Fibroblast of the conjunctiva (primary cell): ENCODE measurements at places on chromosomes 7 and 10.

DNA sequence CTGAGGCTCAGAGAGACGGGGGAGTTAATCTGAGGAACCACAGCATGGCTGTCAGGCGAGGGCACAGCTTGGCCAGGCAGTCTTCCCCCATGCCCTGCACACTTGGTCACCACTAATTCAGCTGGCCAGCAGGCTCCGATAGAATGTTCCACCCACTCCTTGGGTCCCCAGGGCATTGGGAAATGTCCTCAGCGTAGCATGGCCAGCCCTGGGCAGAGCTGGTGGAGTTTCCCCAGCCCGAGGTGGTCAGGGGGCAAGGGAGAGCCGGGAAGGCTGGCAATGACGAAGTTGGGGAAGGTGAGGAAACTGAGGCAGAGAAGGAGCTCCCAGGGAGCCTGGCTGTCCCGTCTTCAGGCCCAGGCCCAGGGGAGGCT lies 12.1 kb upstream of the GRIFIN start:
- DNase-seq, result no peak

GRCh38 chr7:99133766-99134564 lies 9.9 kb downstream of the SMURF1 start:
- DNase-seq, result no peak

DNA sequence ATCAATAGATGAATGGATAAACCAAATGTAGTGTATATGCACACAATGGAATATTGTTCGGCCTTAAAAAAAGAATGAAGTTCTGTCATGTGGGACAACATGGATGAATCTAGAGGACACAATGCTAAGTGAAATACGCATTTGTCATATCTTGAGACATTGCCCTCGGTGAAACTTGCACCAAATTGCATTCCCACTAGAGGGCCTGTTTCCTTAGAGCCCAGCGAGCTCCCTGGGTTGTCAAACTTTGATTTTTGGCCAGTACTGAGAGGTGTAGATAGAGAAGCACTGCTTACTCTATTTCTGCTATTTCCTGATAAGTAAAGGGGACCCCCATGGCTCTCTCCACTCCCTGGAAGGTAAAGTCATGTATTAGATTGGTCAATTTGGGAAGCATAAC lies 157.1 kb downstream of the GPAM start:
- no peak for DNase-seq

- DNase-seq, result no peak
Observed at GRCh38 chr7:3229904-3230470, 71.1 kb upstream of the SDK1 start.

DNA sequence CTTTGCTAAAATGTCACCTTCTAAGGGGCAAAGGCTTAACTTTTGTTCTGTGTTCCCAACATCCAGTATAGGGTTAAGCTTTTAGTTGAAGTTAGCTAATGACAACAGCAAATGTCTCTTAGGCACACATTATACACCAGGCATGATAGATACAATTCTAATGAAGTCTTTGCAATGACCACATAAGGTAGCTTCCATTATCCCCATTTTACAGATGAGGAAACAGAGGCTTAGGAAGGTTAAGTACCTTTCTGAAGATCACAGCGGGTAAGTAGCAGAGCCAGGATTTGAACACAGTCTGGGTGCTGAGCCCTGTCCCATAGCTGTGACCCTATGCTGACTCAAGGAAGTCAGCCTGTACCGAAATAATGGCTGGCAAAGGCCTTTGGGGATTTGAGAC lies 1.9 kb downstream of the BUD31 start:
- DNase-seq, result no peak

DNA sequence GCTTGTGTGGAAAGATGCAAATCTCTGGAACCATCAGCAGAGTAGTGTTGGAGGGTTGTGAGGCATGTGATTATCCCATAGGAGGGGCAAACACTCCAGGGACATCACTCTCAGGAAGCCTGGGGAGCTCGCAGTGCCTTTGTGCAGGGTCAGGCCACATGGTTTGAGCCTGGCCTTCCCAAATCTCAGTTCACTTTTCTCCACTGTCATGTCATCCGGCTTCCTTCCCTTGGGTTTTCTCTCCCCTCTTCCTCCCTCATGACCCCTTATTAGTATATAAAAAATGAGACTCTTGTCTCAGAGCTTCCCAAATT lies 20.4 kb downstream of the TSPAN14 start:
- no peak for DNase-seq

DNA sequence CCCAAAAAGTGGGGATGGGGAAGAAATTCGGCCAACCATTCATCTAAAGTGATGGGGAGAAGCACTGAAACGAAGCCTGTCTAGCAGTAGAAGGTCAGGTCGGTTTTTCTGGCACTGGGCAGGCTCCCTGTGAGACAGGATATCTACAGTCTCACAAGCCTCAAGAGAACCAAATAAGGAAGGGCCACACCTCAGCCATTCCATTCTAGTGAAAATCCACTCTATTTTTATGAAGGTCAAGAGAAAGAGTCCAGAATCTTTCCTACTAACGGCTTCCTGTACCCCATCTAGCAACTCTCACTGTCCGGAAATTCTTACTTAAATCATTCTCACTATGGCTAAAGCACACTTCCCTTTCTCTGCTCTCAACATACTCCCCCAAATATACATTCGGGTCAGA lies 267.1 kb downstream of the PRPF18 start:
- DNase-seq, result no peak

GRCh38 chr10:130799532-130799931 lies 512.0 kb downstream of the TCERG1L start:
- no peak for DNase-seq

GRCh38 chr10:3528823-3529403 lies 256.1 kb downstream of the KLF6 start:
- no peak for DNase-seq

GRCh38 chr7:47636433-47637175 lies 54.7 kb upstream of the TNS3 start:
- DNase-seq, result no peak

GRCh38 chr10:3500408-3500856 lies 284.6 kb downstream of the KLF6 start:
- DNase-seq, result peak; percentile 89

DNA sequence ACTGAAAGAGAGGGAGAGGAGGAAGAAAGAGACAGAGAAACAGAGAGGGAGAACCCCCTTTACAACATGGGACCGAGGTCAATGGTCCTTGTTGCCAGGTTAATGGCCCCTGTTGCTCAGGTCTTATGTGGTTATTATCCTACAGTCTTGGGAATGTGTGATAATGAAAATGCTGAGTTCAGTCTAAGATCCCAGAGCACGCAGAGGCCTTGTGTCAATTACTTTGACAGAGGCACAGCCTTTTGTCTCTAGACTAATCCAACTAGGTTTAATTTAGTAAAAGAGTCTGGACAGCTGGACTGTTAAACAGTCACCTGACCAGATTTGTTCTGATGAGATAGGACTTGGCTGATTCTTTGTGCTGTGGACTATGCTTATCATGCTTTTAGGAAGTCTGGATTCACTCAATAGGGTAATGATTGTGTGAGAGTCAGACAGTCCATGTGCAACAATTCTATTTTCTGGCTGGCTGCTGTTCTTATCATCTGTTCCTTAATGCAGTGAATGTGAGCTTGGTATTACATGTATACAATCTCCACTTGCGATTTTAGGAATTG lies 157.4 kb upstream of the MAGI2 start:
- DNase-seq, result no peak

- DNase-seq, result no peak
Observed at GRCh38 chr7:100400656-100401055, 27.4 kb downstream of the PILRA start.

DNA sequence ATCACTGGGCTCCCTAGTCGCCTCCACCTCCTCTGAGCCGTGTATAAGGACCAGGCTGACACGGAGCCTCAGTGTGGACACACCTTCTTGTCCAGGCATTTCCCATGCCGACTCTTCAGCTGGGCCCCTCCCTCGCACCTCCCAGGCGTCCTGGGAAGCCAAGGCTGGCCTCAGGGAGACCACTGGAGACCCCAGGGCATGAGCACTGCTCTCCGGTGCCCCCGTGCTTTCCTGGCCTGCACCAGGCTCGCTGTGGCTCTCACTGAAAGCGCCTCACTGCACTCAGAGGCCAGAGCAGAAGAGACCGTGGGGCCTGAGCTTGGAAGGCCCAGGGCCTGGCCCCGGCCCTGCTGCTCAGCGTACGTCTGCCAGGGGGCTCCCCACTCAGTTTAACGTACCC lies 31.4 kb downstream of the LRRC27 start:
- no peak for DNase-seq

DNA sequence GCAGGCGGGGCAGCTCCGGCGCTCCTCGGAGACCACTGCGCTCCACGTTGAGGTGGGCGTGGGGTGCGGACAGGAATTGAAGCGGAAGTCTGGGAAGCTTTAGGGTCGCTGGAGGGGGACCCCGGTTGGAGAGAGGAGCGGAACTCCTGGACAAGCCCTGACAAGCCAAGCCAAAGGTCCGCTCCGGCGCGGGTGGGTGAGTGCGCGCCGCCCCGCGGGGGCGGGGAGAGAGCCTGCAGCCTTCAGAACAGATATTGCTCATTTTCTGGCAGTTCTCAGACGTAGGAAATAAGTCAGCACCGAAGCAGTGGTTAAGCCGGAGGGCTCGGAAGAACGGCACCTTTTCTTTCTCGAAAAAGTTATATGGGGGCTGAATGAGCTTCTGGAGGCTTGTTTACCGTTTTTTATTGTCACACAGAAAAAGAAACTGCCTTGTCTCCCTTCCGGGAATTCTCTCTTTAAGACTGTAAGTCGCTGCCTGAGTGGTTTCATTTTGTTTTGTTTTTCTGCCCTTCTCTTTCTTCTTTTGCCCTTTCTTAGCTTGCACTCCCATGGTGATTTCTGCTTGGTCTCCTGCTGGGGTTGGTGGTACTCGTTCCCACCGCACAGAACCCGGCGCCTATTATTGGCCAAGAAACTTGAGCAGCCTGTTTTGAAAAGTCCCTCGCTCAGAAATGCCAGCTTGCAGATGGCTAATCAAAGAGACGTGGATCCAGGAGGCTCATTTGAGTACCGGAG lies 732 bp downstream of the FAS start:
- DNase-seq, result no peak

- DNase-seq, result no peak
Observed at GRCh38 chr7:18541181-18541870, 45.8 kb downstream of the HDAC9 start.
